ENCODE measurements at places on chromosomes 11 and 22. TPM values are rescaled to one million over a fixed set of nuclear protein-coding genes. Genes with fewer than 3 reads are reported as not detected.

The XKR3 gene
- not detected for total RNA-seq

The CCDC81 gene
- 0.69 TPM for total RNA-seq

The DGKZ gene
- total RNA-seq, result 70.2 TPM

GRCh38 chr11:119739975-119740374 is 11.0 kb upstream of the NECTIN1 start:
- no peak overlapping the region for H3K27ac ChIP-seq
- no peak overlapping the region for H3K4me3 ChIP-seq
- no peaks in the 10 kb centered on the region for H3K36me3 ChIP-seq
- H3K27me3 ChIP-seq, result no peaks in the 10 kb centered on the region

- H3K27me3 ChIP-seq, result no peaks in the 10 kb centered on the region
- H3K4me1 ChIP-seq, result no peaks in the 10 kb centered on the region
- no peaks in the 10 kb centered on the region for H3K36me3 ChIP-seq
- H3K4me3 ChIP-seq, result no peak overlapping the region
These were observed 69.7 kb downstream of the APIP start for GRCh38 chr11:34846467-34846866.

GRCh38 chr11:13101644-13102512 is 92.8 kb downstream of the RASSF10 start:
- no peak overlapping the region for H3K4me3 ChIP-seq
- no peaks in the 10 kb centered on the region for H3K36me3 ChIP-seq
- no peaks in the 10 kb centered on the region for H3K27me3 ChIP-seq
- no peak for DNase-seq
- H3K27ac ChIP-seq, result no peak overlapping the region

DNA sequence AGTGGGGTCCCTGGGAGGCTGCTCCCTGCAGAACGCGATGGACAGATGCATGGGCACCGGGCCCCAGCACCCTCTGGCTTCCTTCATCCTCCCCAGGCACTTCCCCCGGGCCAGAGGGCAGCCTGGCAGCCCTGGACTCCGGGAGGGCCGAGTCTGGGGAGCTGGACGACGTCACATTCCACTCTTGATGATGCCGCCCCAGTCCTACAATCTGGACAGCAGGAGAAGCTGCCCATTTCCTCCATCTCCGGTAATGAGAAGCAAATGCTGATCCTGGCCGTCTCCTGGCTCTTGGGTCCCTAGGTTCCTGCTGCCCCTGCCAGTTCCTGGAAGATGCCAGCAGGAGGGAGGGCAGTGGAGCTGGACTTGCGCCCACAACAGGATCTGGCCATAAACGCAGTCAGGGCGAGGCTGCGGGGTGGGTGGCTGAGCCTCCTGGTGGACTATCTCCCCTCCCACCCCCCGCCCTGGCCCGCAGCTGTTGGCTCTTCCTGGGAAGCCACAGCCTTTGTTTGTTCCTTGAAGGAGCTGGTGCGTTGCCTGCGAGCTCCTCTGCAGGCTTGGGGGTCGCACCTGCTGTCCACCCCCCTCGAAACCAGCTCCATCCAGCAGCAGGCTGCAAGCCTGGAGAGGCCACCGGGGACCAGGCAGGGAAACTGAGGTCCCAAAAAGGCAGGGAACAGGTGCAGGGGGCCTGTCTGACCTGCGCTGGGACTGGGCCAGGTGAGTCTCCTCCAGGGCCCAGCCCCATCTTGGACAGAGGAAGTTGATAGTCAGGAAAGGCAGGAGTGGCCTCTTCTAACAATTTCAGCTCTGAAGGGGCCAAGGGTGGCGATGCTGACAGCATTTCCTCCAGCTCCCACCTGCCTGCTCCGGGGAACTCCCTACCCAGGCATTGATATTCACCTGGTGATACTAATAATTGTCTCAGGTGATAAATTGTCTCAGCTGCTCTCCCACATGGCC is 17.9 kb upstream of the MUC6 start:
- peaks cover 23% of the 10 kb centered on the region for H3K4me1 ChIP-seq
- H3K4me3 ChIP-seq, result no peak overlapping the region
- no peaks in the 10 kb centered on the region for H3K36me3 ChIP-seq
- H3K27me3 ChIP-seq, result no peaks in the 10 kb centered on the region

The HEPHL1 gene
- total RNA-seq, result not detected

DNA sequence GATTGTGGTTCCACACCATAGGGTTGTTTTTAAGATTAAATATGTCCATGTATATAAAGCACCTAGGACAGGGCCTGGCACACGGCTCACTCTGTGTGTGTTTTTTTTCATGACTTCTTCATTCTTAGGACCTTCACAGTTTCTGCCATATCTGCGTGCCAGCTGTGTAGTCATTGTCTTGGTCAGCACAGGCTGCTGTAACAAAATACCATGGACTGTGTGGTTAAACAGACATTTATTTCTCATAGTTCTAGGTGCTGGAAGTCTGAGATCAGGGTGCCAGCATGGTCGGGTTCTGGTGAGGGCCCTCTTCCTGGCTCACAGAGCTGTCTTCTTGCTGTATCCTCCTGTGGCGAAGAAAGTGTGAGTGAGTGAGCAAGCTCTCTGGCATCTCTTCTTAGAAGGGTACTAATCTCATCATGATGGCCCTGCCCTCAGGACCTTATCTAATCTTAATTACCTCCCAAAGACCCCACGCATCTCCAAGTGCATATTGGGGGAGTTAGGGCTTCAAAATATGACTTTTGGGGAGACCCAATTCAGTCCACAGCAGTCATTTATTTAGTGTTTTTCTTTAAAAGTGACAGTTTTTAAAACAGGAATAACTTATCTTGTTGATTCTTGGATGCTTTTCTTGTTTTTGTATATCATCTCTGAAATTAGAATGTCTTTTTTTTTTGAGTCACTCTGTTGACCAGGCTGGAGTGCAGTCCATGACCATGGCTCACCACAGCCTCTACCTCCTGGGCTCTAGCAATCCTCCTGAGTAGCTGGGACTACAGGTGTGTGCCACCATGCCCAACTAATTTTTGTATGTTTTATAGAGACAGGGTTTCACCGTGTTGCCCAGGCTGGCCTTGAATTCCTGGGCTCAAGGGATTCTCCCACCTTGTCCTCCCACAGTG is 70.9 kb downstream of the ZNRF3 start:
- no peak overlapping the region for H3K4me3 ChIP-seq
- no peak overlapping the region for H3K27ac ChIP-seq
- no peaks in the 10 kb centered on the region for H3K36me3 ChIP-seq
- no peaks in the 10 kb centered on the region for H3K27me3 ChIP-seq

The CCDC88B gene
- 14.7 TPM for total RNA-seq

The SEC14L6 gene
- total RNA-seq, result not detected

- no peaks in the 10 kb centered on the region for H3K27me3 ChIP-seq
- H3K36me3 ChIP-seq, result no peaks in the 10 kb centered on the region
- no peak overlapping the region for H3K27ac ChIP-seq
- peaks cover 34% of the 10 kb centered on the region for H3K4me1 ChIP-seq
- DNase-seq, result no peak
These were observed 16.7 kb upstream of the TXNRD2 start for GRCh38 chr22:19958083-19959042.

- peak overlapping the region; percentile 78 for H3K4me3 ChIP-seq
- no peaks in the 10 kb centered on the region for H3K4me1 ChIP-seq
- DNase-seq, result no peak
- H3K27ac ChIP-seq, result peak overlapping the region; percentile 81
- no peaks in the 10 kb centered on the region for H3K36me3 ChIP-seq
These were observed 34.3 kb upstream of the PRODH start for GRCh38 chr22:18970176-18970947.

The APOL3 gene
- 0.49 TPM for total RNA-seq

DNA sequence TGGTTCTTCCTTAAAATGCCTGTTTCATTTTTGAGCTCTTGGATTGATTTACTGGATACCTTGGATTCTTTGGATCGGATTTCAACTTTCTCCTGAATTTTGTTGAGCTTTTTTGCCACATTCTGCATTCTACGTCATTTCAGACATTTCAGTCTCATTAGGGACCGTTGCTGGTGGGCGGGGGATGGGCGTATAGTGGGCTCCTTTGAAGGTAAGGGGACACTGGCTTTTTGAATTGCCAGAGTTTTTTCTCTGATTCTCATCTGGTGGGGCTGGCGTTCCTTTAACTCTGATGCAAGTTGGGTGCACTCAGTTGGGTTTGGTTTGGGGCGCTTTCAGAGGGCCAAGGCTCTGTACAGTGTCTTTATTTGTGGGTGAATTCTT is 216.5 kb downstream of the DYNC2H1 start:
- H3K36me3 ChIP-seq, result no peaks in the 10 kb centered on the region
- peaks cover 8% of the 10 kb centered on the region for H3K4me1 ChIP-seq
- H3K27ac ChIP-seq, result no peak overlapping the region
- H3K4me3 ChIP-seq, result no peak overlapping the region

The GLB1L2 gene
- 27.1 TPM for total RNA-seq

DNA sequence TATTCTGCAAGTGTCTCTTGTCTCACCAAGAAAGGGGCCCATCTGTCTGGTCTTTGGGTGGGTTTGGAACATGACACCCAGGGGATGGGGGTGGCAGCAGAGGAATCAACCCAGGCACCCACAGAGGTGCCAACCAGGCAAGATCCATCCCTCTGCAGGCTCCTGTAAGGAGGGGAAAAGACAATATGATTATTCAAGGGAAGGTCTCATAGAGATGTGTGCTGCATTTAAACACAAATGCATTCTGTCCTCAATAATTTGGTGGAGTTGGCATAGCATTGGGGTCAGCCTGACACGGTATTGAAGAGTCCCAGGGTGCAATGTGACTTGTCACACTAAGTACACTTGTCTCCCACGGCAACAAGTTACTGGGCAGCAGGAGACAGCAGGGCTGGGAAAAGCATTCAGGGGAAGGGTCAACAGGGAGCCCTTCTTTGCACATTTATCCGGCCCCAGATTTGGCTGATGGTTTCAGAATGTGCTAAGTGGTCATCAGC is 33.1 kb upstream of the SPON1 start:
- no peaks in the 10 kb centered on the region for H3K36me3 ChIP-seq
- no peak overlapping the region for H3K27ac ChIP-seq
- H3K4me1 ChIP-seq, result peaks cover 20% of the 10 kb centered on the region
- H3K27me3 ChIP-seq, result no peaks in the 10 kb centered on the region
- H3K4me3 ChIP-seq, result no peak overlapping the region

DNA sequence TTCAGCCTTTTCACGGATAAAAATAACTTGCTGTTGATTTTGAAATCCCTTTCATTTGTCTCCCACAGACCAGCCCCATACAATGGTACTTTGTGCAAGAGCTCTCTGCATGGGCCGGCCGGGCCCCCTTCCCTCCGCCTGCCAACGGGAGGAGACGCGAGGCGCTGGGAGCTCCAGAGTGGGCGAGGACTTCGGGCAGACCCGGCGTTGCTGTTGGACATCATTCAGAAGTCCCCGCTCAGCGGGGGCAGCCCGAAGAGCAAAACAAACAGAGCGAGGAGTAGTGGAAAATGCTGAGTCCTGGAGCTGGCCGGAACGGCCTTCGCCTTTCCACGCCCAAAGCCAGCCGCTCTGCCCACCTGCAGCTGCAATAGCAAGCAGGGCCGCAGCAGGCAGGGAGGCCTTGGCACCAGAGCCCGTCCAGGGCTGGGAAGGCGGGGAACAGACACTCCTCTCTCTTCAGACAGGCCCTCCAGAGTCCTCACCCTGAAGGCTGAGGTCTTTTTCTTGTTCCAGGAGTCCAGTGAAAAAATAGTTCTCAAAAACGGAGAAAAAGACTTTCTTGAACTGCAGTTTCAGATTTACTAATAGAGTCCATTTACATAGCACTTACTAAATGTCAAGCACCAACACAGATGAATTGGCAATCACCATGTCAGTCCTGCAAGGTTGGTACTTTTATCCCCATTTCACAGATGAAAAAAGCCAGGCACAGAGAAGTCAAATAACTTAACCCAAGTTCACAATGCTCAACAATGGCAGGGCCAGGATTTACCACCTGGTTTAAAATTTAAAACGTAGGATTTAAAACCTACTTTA is 135.5 kb downstream of the ETS1 start:
- H3K27ac ChIP-seq, result no peak overlapping the region
- H3K4me3 ChIP-seq, result no peak overlapping the region
- no peak for DNase-seq

- no peak overlapping the region for H3K4me3 ChIP-seq
- no peaks in the 10 kb centered on the region for H3K4me1 ChIP-seq
- no peak for DNase-seq
- no peak overlapping the region for H3K27ac ChIP-seq
- peaks cover 54% of the 10 kb centered on the region for H3K27me3 ChIP-seq
These were observed 2.5 kb downstream of the OR6X1 start for GRCh38 chr11:123751781-123752180.

- H3K27me3 ChIP-seq, result no peaks in the 10 kb centered on the region
- H3K36me3 ChIP-seq, result no peaks in the 10 kb centered on the region
- H3K4me1 ChIP-seq, result no peaks in the 10 kb centered on the region
- no peak overlapping the region for H3K4me3 ChIP-seq
These were observed 272.9 kb downstream of the SWAP70 start for GRCh38 chr11:9936754-9937153.

DNA sequence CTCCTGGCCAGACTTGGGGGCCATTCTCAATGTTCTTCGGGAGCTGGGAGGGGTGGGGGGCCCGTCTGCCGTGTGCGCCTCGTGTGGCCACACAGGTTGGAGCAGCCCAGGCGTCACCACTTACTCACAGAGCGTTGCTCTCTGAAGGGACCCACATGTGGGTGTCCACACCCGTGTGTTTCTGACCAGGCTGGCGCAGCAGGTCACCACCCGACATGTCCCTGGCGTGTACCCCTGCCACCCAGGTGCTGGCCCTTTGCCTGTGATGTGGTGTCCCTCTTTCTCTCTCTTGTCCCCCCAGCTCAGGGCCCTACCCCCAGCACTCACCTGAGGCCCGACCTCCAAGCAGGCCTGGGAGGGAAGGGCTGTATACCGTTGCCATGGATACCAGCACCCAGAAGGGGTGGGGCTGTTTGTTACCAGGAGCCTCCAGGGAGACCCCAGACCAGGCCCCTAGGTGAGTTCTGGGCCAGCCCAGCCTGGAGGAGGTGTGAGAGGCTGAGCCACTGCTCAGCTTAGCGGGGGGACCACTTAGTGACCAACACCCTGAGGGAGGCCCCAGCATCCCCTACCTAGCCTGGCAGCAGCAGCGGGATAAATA is 1.4 kb downstream of the LMNTD2 start:
- peaks cover 27% of the 10 kb centered on the region for H3K4me1 ChIP-seq
- DNase-seq, result no peak
- H3K36me3 ChIP-seq, result 0 out of 2 replicates have a peak, but pooled peaks cover 2% of the 10 kb centered on the region
- H3K4me3 ChIP-seq, result peak overlapping the region; percentile 66
- peak overlapping the region; percentile 97 for H3K27ac ChIP-seq
